ENCODE measurements at places on chromosomes 12 and 14.

- no peak for DNase-seq
Measured at GRCh38 chr14:89393222-89393745, 23.7 kb downstream of the FOXN3 start.

DNA sequence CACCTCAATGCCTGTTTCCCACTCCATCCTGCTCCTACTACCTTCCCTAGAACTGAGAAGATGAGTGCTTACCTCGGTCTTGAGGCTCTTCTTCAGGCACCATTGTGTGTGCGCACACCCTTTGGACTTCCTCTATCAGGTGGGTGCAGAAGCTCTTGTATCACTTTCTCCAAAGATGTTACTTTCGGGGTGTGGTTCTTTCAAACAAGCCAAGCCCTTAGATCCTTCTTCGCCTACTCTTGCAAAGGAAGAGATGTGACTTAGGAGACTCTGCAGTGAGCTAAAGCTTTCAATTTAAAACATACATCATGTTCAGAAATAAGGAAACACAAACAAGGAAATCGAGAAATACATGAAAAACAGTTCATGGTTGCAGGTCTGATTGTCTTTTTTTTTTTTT, at the start of gene CLEC4C:
CLEC4C (minus strand) TSS at position 130 of the 400 bp plus-strand sequence; CDS start at position 103, 27 bp downstream.
- no peak for DNase-seq

DNA sequence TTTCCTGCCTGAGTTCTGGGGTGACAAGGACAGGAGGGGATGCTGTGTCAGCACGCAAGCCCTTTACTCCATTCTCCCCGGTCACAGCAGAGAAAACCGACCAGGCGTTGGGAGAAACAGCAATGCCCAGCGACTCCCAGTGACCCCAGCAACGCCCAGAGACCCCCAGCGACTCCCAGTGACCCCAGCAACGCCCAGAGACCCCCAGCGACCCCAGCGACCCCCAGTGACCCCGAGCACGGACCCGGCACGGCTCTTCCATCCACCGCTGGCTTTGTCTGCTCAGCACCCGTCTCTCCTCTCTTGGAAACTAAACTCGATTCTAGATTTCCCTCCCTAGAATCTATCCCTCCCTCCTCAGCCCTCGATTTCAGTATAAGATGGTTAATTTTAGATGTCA, 38.5 kb upstream of the GALNT9 start:
- DNase-seq = no peak

GRCh38 chr12:113758165-113758924, 207.8 kb downstream of the RBM19 start:
- DNase-seq = no peak

DNA sequence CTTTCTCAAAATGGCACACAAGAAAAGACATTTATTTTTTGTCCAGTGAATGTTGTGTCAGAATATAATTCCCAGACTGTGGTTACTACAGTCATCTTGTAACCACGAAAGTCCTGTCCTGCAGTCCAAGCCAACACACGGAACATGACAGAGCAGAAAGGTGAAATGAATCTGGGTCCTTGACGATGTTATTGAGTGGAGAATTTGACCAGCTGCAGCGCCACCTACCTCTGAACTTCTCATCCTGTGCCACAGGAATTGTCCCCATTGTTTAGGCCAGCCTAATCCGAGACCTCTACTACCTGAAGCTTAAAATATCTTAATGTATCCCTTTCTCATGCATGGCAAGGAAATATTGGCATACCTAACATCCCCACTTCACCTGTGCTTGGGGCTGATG, 64.1 kb upstream of the OTX2 start:
- no peak for DNase-seq

GRCh38 chr12:64931981-64932380, 107.5 kb downstream of the TBC1D30 start:
- DNase-seq = no peak

DNA sequence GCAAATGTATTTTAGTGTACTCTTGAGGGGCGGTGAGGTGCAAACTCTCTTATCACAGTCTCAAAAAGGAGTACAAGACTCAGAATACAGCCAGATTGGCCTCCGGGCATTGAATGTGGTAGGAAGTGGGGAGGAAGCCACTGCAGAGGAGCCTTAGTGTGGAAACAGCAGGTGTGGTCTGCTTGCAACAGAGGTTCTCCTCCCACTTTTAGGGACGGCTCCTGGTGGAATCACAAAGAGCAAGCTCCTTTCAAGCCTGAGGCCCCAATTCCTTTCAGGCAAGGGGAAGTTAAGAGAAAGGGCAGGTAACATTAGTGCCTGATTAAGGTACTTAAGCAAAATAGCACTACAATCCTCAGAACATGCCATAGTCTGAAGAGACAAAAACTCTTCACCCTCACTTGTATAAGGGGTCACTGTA, 23.7 kb upstream of the SLC2A3 start:
- peak; percentile 15 for DNase-seq

DNA sequence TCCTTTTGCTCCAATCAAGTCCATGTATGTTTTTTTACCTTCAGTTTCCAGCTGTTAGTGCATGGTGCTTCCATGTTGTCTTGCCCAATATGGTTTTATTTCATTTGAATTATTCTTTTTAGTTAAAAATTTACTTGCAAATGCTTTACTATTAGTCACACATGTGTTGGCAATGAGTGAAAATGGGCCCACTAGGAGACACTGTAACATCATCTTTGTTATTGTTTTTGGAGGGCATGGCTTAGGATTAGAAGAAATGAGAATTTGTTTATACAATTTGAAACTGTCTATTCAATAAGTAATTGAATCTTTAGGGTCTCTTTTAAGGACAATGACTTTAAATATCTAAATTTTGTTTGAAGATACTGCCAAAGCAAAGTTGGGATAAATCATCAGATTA, 133.7 kb downstream of the BRMS1L start:
- DNase-seq = no peak

- DNase-seq = peak; percentile 63
Measured at GRCh38 chr12:106170285-106170684, 31.5 kb upstream of the NUAK1 start.

DNA sequence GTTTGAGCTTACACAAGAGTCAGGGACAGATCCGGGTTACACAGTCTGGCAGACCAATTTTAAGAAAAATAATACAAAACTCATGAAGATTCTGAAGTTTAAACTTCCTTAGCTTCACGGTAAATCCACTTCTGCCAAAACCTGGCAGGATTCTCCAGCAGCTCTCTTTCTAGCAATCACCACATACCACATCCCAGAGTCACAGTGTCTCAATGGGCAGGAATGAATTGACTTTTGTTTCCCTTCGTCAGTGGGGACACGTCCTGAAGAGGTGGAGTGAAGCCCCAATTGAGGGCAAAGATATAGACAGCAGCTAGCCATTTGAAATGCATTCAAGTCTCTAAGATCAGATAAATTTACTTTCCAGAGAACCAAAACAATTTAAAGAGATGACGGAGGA, 117.1 kb upstream of the ARHGAP5 start:
- no peak for DNase-seq

- DNase-seq = no peak
Measured at GRCh38 chr12:116453631-116454030, 105.5 kb upstream of the MAP1LC3B2 start.

DNA sequence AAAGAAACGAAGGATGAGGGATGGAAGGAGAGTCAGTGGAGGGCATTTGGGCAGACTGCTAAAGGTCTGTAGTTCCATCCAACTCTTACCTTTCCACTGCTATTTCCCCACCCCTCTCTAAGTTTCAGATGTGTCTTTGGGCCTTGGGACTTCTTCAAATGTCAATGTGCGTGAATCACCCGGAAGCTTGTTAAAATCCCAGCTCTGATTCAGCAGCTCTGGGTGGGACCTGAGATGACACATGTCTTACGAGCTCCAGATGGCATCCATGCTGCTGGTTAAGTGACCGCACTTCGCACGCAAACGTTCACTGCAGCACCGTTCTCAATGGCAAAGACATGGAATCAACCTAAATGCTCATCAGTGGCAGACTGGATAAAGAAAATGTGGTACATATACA, 309.9 kb downstream of the VRK1 start:
- DNase-seq = no peak

GRCh38 chr14:79645753-79646362, 565.4 kb downstream of the DIO2 start:
- DNase-seq = no peak

DNA sequence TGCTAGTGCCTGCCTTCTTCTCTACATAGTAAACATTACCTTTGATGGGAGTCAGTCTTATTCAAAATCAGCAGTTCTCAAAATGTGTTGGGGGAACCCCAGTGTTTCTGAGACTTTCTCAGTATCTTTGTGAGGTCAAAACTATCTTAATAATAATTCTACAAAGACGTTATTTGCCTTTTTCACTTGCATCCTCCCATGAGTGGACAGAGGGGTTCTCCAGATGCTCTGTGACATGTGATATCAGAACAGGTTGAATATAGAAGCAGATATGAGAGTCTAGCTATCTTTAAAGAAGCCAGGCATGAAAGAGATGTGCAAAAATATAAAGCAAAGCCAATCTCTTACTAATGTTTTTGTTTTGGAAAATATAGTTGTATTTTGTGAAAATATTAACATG, 144.7 kb downstream of the KTN1 start:
- no peak for DNase-seq

DNA sequence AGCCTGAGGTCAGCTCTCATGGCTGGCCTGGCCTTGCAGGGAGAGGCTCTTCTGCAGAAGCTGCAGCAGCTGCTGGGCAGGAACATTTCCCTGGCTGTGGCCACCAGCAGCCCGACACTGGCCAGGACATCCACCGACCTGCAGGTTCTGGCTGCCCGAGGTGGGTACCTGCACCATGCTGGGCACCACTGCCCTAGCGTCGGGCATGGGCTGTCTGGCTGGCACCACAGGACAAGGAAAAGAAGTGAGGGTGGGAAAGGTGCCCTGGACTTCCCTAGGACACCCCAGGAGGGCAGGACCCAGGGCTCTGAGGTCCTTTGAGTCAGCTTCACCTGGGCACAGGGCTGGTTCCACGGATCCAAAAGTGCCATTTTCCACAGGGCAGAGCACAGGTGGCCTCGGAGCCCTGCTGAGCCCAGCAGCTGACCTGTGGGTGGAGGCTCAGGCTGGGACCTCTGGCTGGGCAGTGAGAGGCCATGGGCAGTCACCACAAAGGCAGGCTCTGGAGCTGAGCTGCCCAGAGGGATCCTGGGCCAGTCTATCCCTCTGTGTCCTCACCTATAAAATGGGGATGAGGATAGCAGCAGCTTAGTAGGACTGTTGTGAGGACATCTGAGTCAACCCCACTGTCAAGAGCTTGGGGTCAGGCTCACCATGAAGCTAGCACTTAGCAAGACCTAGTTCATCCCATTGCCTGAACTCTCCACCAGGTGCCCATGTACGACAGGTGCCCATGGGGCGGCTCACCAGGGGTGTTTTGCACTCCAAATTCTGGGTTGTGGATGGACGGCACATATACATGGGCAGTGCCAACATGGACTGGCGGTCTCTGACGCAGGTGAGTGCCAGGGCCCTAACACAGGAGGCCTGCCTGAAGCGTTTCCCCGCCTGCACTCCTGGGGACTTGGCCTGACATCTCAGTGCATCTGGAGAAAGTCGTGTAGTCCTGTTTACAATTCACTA, 4.9 kb downstream of the PLD4 start:
- DNase-seq = no peak

GRCh38 chr14:91284791-91285548, 40.5 kb upstream of the GPR68 start:
- DNase-seq = peak; percentile 43

DNA sequence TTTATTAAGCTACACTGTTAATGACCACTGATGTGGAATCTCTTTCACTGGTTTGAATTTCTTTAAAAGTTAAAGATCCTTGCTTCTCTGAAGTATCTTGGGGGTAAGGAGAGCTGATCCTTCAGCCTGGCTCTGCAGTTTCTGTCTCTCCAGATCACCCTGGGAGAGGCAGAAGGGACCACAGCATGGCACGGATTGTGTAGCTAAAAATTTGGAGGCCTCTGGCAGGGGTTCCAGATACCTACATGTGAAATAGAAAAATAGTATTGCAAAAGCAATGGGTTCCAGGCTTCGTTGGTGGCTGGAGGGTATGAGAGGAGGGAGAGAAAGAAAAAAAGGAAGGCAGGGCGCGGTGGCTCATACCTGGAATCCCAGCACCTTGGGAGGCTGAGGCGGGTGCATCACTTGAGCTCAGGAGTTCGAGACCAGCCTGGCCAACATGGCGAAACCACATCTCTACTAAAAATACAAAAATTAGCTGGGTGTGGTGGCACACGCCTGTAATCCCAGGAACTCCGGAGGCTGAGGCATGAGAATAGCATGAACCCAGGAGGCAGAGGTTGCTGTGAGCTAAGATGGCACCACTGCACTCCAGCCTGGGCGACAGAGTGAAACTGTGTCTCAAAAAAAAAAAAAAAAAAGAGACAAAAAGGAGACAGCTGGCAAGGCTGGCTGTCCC, 3.4 kb downstream of the CHST11 start:
- DNase-seq = no peak

GRCh38 chr12:537772-538171, 78.0 kb downstream of the B4GALNT3 start:
- no peak for DNase-seq

GRCh38 chr14:61460718-61461611, 139.6 kb downstream of the PRKCH start:
- DNase-seq = no peak

- no peak for DNase-seq
Measured at GRCh38 chr12:40827683-40828592, 135.7 kb downstream of the CNTN1 start.

DNA sequence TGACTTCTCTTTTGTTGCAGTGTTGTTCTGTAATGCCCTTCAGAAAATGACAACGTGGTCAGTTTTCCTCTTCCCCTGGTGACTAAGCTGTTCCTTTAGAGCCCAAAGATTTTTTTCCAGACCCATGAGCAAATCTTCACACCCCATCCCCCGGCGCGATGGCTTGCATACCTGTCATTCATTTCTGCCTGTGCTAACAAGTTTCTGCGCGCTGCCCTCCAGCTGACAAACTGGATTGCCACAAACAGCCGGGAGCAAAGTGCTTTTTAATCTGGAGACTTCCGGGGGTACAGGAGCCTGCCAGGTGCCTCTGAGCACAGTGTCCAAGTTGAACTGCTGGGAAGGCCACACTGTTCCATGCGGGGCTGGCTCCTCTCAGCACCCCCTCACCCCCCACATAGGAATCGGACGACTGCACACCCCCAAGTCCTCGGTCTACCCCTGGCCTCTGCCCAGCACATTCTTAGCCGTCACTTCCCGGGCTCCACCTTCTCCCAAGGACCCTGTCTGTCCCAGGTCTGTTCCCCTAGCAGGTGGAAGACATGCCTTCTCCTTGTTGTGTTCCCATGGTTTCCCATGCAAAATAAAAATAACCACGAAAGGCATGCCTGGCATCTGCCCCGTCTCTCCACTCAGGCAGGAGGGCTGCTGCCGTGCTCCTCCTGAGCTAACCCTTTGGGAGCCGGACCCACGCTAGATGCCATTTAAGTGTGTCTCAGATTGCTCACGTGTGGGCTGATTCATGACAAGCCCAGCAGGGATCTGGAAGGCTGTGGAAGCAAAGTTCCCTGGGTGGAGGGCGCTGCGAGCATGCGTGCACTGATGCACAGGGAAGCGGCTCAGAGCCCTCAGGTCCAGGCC, 14.1 kb downstream of the RILPL1 start:
- peak; percentile 90 for DNase-seq

- no peak for DNase-seq
Measured at GRCh38 chr14:64880221-64881121, 764 bp upstream of the SPTB start.

- no peak for DNase-seq
Measured at GRCh38 chr12:92898755-92899154, 30.3 kb downstream of the EEA1 start.
